ENCODE measurements at places on chromosomes 5 and 9.

DNA sequence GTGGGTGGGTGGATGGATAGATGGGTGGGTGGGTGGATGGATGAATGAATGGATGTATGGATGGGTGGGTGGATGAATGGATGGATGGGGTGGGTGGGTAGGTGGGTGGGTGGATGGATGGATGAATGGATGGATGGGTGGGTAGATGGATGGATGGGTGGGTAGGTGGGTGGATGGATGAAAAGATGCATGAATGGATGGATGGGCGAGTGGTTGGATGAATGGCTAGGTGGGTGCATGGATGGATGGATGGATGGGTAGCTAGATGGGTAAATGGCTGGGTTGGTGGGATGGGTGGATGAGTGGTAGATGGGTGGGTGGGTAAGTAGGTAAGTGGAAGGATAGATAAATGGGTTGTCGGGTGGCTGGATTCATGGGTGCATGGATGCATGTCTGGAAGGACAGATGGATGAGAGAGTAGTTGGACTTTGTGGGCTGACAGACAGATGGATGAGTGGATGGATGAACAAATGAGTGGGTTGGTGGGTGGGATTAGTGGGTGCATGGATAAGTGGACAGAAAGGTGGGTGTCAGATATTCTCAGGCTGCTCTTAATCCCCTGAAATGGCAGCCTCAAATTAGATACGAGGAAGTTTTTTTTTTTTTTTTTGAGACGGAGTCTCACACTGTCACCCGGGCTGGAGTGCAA, 100.8 kb upstream of the SARDH start:
- DNase-seq, result no peak

DNA sequence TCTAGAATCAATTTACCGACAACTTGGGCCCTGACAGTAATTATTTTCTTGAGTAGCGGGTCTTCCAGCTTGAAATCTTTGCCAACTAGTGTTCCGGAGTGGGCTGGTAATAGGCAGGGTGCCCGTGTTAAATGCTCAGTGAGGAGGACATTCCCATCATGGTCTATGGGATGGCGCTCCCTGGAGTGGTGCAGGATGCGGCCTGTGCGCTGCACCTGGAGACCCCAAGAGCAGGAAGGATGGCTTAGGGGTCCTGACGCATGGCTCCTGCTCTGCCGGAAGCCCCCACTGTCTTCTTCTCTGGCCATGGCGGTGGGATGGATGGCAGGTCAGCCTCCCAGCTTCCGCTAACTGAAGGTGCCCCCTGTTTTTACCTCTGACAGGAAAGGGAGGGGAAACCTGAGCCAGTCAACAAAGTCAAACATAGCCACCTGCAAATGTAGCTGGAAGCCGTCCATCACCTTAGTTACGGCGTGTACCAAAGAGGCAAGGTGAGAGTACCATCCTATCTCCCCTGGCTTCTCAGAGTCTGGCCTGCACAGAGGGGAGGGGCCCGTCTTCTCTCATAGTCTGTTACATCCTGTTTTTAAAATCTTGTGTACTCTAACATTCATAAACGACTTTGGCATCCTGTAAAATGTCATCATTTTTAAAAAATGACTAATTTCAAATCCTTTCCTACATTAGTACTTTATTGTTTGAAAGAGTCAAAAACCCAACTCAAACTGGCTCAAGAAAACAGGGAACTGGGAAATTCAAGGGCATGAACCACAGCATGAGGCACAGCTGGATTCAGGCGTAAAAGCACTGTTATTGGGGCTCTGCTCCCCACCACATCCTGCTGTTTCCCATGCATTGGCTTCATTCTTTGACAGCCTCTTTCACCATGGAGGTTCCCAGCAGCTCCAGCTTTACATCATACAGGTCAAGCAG, 28.5 kb upstream of the UNC5A start:
- DNase-seq, result no peak

DNA sequence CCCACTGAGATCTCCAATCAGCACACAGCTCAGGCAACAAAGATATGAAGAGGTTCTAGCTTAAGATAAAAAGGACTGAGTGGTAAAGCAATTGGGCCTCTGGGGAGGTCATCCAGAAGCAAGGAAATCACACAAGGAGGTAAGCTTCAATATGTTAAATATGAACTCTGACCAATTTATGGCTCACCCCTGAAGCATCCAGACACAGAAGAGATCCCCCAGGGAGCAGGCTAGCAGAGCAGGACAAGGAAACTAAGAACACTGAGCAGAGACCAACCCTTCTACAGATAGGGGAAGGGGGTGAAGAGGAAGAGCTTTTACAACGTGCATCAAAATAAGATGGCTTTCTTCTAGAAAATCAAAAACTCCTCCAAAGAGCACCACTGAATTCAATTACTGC, 616.2 kb downstream of the DNAH5 start:
- no peak for DNase-seq

- no peak for DNase-seq
Observed at GRCh38 chr5:159825551-159826051, 90.7 kb upstream of the ADRA1B start.

- DNase-seq, result no peak
Observed at GRCh38 chr5:132850066-132850465, 16.2 kb downstream of the GDF9 start.

DNA sequence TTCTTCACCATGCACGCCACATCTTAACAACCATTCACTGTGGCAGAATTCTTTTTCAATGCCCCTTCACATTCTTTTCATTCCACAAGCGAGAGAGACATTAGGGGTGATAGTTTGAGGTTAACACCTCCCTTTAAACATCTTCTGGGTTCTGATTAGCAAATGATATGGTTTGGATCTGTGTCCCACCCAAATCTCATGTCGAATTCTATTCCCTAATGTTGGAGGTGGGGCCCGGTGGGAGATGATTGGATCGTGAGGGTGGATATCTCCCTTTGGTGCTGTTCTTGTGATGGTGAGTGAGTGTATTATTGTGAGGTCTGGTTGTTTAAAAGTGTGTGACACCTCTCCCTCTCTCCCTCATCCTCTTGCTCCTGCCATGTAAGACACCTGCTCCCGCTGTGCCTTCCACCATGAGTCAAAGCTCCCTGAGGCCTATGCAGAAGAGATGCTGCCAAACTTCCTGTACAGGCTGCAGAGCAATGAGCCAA, 46.1 kb upstream of the RAI14 start:
- DNase-seq, result no peak

- no peak for DNase-seq
Observed at GRCh38 chr9:131475956-131476776, 26.6 kb upstream of the POMT1 start.

DNA sequence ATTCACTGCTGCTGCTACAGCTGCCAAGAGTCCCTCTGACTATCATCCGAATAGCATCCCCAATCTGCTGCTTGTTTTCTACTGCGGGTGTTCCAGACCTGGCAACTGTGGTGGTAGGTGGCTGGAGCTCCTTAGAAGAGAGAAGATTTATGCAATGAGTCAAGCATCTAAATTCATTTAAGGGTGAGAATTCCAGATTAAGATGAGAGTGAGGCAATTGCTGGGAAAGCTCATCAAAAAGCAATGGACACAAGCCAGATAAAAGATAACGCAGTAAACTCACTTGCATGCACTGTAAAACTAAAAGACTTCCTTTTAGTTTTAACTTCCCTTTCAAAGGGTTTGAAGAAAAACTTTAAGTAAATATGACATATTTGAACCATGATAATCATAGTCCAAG, 3.9 kb downstream of the PLK2 start:
- DNase-seq, result no peak

DNA sequence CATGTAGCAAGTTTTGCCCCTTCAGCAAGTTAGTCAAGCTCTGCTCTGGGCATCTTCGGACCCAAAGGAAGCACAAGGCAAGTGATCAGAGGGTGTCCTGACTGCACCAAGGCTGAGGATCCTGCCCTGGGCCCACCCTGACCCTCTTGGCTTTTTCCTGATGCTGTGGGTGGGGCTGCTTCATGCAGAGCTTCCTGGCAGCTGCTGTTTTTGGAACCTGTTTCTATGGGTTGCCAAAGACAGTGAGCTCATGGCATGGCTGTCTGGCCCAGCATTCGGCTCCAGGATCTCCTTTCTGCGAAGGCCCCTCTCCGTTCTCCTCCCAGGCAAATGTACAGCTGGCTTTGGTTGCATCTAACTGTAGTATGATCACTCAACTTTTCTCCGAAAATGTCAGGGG, 497.9 kb downstream of the ARHGEF28 start:
- no peak for DNase-seq

DNA sequence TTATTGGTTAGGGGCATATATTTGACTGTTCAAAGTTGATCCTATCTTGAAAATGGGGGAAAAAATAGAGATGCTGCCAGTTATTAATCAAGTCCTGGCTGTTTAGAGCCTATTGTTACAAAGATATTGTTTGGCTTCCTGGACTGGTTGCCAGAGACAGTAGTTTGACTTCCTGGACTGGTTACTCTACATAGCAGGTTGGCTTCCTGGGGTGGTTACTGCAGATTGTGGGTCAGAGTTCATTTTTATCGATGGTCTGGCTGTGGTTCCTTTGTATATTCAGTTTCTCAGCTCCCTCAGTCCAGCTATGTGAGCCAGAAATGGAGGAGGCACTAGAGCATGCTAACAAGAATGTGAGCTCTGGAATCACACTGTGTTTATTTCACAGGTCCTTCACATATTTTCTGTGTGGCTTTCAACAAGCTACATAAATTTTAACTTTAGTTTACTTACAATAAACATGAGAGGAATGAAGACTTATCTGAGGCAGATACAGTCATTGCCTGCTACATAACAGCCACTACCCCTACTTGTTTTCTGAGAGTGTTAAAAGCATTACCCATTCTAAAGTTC, 137.6 kb downstream of the TRPM3 start:
- no peak for DNase-seq

DNA sequence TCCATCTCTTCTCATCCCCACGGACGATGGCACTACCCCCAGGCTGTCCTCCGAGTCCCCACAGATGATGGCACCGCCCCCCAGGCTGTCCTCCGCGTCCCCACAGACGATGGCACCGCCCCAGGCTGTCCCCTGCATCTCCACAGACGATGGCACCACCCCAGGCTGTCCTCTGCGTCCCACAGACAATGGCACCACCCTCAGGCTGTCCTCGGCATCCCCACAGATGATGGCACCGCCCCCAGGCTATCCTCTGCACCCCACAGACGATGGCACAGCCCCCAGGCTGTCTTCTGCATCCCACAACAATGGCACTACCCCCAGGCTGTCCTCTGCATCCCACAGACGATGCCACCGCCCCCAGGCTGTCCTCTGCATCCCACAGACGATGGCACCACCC, 57.4 kb upstream of the PTCH1 start:
- no peak for DNase-seq

DNA sequence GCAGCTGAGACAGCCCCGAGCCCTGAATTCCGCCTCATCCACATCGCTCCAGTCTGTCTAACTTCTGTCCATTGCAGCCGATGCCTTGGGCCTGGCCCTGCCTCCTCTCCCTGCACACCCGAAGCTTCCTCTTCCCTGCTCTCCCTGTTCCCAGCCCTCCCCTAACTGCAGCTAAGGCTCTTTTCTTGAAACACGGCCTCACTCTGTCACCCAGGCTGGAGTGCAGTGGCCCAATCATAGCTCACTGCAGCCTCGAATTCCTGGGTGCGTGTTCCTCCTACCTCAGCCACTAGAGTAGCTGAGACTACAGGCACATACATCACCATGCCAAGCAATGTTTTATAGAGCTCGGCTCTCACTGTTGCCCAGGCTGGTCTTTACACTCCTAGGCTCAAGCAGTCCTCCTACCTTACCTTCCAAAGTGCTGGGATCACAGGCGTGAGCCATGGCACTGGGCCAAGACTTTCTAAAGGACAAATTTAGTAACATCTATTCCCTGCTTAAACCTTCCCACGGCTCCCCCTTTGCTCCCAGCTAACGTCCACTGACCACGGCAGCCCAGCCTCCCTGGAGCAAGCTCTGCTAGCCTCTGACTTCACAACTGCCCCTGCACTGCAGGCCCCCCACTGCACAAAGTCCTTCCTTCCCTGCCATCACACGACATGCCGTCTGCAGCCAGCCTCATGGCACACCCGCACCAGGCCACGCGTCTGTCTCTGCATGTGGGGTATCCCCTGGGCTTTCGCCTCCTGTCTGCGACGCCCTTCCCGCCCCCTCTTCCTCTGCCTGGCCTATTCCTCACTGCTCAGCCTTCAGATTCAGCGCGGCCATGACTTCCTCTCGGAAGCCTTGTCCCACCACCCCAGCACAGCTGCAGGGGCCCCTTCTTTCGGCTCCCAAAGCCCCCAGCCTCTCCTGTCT, 28.6 kb downstream of the LAMC3 start:
- no peak for DNase-seq

- no peak for DNase-seq
Observed at GRCh38 chr5:5141625-5142525, 1.7 kb downstream of the ADAMTS16 start.

GRCh38 chr5:121218086-121218485, 633.6 kb upstream of the FTMT start:
- no peak for DNase-seq

GRCh38 chr5:103092676-103093075, 27.3 kb downstream of the GIN1 start:
- DNase-seq, result no peak

DNA sequence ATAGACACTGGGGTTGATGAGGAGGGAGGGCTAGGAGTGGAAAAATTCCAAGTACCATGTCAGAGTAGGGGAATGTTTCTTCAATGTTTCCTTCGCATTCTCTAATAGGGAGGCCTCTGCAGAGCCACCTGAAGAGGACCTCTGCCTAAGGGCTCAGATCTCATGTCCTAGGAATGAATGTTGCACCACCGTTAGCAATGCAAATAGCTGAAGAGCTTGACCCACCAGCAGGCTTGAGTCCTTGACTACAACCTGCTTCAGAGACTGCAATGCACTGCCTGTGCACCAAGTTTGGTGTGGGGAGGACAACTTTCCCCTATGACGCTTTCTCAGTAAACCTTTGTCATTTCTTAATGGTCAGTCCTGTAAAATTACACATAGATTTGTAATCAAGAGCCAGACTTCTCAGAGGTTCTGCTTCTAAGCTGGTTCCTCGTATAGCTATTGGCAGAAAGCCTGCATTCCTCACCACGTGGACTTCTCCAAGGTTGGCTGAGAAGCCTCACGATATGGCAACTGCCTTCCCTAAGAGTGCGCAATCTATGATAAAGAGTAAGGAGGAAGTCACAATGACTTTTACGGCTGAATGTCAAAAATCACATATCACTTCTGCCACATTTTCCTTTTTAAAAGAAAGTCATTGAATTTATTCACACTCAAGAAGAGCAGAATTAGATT, 600.7 kb upstream of the PTGER4 start:
- DNase-seq, result no peak

DNA sequence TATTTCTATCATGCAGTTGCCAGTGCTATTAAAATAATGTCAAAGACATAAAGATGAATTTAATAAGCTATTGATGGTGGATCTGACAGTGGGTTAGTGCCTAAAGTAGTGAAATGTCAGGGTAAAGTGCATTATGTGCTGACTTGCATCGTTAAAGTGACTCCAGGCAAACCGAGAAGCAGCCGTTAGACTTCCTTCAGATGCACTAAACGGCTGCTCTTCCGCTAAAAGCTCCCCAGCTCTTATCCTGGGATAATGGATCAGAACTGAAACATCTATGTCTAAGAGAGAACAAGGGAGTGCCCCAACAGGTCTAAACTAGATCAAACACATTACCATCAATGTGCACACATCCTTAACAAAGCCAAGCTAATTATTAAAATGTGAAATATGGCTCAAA, 468.2 kb downstream of the NTRK2 start:
- no peak for DNase-seq

GRCh38 chr5:97102010-97102470, 40.4 kb downstream of the LIX1 start:
- DNase-seq, result no peak

GRCh38 chr5:1511651-1512540, 11.9 kb downstream of the LPCAT1 start:
- DNase-seq, result no peak

GRCh38 chr9:116628716-116629115, 58.4 kb upstream of the TRIM32 start:
- DNase-seq, result no peak

- DNase-seq, result no peak
Observed at GRCh38 chr5:134145041-134145757, 30.7 kb downstream of the TCF7 start.
